ENCODE measurements at places on chromosomes 3 and 15.

DNA sequence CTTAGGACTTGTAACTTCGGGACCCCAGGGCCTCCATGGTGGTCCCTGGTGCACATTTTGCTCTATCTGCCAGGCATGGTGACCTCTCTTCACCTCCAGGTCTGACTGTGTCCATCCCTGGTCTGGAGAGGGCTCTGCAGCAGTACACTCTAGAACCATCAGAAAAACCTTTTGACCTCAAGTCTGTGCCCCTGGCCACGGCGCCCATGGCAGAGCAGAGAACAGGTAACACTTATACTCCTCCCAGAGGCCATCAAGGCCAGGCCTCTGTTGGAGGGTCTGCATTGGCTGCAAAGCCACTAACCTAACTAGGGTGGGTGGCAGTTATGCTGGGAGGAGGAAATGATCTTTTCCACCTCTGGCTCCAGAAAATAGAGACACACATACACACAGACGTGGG lies 10.3 kb upstream of the HMCES start:
- no peak for DNase-seq

- DNase-seq: no peak
These were observed 1040.8 kb upstream of the SEMA6D start for GRCh38 chr15:46676233-46677206.

- no peak for DNase-seq
These were observed 25.7 kb downstream of the INSYN1 start for GRCh38 chr15:73727330-73727976.

DNA sequence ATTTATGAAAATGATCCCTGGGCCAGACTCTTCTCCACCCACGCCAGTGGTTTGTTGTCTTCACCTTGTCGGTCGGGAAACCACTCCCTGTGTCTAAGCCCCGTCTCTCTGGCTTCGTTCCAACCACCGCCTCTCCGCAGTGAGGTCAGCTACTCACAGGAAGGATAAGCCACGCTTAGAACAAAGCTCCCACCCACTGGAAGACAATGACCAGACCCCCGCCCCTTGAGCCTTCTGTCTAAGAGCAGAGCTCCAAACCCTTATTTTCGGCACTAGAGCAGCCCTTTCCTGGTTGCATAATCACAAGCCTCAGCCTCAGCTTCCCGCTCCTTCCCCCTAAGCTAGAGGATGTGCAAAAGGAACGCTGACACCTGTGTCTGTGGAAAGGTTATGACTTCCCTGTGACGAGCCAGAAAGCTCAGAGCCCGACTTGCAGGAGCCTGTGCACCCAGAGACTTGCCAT lies 114.9 kb upstream of the MEF2A start:
- DNase-seq: no peak

- no peak for DNase-seq
These were observed 1.0 kb upstream of the RAB8B start for GRCh38 chr15:63188247-63188925.

GRCh38 chr3:194588236-194588635 lies 45.0 kb downstream of the TMEM44 start:
- DNase-seq: no peak

DNA sequence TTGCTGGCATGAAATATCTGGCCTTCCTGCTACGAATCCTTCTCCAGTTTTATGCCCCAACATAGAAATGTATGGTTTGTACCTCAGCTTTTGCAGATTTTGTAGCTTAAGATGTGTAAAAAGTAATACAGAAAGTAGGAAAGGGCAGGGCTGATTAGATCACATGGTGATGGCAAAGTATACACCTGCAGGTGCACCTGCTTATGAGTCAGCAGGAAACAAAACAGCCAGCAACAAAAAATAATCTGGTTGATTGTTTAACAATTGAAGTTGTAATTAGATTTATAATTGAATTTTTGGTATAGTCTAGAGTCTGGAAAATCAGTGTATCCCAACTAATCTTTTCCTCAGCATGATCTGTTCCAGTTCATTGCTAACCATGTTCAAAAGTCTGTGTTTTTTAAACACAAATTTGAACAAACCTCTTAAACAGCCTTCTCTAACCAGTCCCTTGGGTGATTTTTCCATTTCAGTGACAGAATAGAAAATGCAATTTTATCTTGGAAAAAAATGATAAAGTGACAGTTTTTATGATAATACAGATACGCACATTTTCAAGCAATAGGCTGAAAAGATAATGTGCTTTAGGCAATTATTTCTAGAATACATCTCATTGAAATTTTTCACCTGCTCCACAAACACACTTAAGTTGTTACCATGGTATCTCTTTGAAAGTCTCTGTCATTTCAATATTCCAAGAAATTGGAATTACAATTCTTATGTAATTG lies 477.4 kb downstream of the NAALADL2 start:
- no peak for DNase-seq

DNA sequence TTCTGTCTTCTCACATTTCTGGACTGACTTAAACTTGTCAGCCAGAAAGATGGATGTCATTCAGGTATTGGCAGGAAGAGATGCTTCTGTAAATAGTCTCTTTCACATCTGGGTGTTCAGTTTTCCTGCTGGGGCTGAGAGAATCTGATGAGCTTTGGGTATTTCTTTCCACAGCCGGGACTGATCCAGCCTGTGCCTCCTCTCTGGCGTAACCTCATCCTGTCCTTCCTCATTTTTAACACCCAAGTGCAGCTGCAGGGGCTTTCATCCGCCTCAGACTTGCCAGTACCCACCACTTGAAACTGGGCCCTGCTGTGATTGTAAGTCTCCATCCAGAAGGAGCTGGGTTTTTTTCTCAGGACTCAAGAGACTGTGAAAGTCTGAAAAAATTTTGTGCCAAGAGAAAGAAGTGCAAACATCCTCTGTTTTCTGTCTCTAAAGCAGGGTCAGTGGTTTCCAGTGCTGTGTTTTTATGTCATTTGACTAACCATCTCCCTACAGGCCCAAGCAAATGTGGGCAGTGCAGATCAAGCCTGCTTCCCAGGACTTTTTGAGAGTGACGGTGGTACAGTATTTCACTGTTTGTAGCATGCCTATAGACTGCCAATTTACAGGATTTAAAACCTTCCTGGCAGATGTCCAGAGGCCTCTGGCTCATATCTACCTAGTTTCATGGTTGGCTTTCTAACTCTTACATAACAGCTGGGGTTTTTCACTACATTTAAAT lies 342.7 kb downstream of the PTPRG start:
- DNase-seq: no peak

GRCh38 chr3:197795200-197795599 lies 4.1 kb downstream of the LRCH3 start:
- no peak for DNase-seq

DNA sequence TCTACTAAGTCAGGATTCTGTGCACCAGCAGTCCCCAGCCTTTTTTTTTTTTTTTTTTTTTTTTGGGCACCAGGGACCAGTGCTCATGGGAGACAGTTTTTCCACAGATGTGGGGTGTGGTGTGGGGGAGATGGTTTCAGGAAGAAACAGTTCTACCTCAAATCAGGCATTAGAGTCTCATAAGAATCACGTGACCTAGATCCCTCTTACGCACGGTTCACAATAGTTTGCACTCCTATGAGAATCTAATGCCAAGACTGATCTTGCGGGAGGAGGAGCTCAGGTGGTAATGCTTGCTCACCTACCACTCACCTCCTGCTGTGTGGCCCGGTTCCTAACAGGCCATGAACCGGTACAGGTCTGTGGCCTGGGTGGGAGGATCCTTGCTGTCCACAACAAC lies 88.8 kb downstream of the GADL1 start:
- no peak for DNase-seq

DNA sequence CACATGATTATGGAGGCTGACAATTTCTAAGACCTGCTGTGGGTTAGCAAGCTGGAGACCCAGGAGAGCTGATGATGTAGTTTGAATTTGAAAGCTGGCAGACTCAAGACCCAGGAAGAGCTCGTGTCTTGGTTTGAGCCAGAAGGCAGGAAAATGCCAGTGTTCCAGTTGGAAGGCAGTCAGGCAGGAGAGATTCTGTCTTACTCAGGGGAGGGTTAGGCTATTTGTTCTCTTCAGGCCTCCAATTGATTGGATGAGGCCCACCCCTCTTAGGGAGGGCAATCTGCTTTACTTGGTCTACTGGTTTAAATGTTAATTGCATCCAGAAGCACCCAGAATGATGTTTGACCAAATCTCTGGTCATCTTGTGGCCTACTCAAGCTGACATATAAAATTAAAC lies 40.4 kb upstream of the IGF2BP2 start:
- no peak for DNase-seq

DNA sequence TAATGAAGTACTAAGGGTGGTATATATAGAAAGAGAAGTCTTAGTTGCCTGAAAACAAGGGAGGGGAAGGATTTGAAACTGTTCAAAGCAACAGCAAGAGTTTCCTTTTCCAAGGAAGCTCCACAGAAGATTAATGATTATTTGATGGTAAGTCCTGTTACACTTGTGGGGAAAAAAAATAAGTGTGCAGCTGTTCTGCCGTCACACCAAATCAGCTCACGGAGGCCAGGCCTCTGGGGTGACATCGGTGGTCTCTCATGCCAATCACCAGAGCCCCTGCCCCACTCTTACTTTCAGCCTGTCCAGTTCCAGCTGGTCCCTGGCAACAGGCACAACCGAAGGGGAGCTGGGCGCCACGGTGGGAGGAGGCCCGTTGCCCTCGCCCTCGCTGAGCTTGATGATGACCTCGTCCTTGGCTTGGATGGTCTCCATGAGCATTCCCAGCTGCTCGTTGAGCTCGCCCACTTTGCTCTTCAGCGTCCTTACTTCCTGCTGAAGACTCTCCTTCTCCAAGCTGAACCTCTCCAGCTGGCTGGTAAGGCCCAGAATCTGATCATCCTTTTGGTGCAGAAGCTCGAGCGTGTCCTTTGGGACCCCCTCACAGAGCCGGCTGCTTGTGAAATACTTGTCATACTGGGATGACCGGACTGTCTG lies 53.5 kb downstream of the TBC1D2B start:
- no peak for DNase-seq

DNA sequence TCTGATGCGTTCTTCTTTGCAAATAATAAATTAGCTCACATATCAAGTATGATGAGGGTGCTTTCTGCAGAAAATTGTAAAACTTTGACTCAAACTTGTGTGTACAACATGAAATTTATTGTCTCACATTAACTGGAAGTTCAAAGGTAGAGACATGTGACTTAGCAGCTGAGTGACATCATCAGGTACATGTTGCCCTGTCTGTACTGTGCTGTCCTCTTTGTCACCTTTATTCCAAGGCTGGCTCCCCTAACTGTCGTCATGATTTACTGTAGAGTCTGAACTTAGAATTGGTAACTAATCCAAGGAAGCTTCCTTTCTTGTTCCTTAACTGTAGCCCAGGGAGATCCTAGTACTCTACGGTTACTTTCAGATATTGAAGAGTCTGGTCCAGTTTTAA lies 12.3 kb upstream of the FSIP1 start:
- no peak for DNase-seq

- no peak for DNase-seq
These were observed 133.4 kb downstream of the EEFSEC start for GRCh38 chr3:128286691-128287090.

DNA sequence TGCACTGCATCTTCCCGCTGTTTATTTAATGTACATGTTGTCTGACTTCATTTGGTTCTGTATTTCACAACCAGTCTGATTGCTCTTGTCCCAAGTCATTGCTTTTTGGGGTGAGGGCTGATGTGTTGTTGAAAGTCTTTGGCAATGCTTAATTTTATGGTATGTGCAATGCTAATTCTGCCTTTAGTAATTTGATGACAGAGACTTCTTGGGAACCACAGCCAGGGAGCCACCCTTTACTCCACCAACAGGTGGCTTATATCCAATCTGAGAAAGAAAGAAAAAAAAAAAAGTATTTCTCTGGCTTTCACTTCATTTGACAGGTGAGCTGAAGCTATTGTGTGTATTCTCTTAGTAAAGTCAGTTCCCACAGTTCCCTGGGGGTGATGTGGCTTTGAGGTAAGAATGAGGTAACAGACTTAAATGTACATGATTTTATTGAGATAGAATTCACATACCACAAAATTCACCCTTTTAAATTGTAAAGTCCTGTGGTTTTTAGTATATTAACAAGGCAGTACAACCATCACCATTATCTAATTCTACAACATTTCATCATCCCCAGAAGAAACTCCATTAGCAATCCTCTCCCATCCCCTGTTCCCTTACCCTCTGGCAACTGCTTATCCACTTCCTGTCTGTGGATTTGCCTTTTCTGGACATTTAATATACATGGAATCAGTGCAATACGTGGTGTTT lies 97.3 kb downstream of the SLCO3A1 start:
- DNase-seq: no peak

DNA sequence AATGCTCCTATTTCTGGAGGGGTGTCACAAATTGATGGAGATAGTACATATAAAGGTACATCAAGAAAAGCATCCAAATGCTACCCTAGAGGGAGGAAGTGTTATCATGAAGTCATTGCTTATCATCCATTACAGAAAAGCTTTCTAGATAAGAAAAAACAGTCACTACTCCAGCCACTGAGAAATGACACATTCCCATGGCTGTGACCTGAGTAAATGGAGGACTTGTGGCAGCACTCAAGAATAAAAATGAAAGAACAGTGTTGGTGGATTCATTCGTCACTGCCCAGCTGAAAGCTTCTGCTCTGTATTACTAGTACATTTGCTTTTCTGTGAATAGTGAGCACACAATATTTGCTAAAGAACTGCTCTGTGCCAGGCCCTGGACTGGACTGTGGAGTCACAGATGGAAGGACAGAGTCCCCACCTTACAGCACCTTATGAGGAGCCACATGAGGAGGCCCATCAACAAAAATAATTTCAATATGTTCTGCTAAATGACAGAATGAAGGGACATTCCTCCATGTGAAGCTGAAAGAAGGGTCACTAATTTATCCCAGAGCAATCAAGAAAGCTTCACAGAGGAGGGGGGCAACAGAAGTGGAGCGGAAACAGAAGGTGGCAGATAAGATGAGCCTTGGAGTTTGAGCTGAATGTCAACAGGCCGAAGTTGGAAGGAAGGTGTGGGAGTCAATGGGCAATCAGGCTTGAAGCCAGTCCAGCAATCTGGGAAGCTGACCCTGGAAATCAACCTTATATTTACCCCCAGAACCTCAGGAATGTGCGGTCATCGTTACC lies 343.5 kb upstream of the TRIM42 start:
- DNase-seq: no peak

DNA sequence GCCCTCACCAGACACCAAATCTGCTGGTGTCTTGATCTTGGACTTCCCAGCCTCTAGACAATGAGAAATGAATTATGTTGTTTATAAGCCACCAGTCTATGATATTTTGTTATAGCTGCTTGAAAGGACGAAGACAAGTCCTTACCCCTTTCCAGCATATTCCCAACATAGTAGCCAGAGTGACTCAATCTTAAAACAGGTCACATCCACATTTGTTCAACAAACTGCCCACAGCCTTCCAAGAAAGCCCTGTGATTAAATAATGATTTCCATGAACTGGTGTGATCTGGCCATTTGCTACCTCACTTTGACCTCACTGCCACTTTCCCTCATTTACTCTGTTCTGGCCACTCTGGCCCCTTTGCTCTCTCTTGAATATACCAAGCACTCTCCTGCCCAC lies 193.7 kb upstream of the CFAP20DC start:
- DNase-seq: no peak

GRCh38 chr15:97684249-97684648 lies 276.3 kb upstream of the ARRDC4 start:
- no peak for DNase-seq

DNA sequence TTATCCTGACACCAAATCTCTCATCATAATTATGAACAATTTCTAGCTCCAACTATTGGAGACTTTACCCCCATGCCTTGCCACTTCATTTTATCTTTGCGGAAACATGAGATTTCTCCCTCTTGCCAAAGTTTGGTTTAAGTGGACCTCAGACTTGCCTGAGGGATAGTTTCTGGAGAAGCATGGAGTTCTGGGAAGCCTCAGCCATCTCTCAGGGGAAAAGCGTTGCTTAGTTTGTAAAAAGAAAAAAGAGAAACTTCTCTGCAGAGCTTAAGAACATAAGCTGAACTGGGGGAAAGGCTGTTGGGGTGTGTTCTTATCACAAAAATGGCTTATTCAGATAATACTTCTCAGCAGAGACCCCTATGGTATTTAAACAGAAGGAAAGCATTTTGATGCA lies 347.4 kb upstream of the ADAMTS9 start:
- no peak for DNase-seq

Measured in H9 (cell line).